ENCODE measurements at places on chromosomes 12 and 14. TPM values are rescaled to one million over a fixed set of nuclear protein-coding genes. Genes with fewer than 3 reads are reported as not detected.

Gene ADAM21
- polyA plus RNA-seq, result 0.48 TPM

Gene NPAS3
- polyA plus RNA-seq, result 6.8 TPM

Gene BMP4
- polyA plus RNA-seq, result 18.9 TPM

Gene FAM90A1
- 1.3 TPM for polyA plus RNA-seq

Gene HOXC4
- polyA plus RNA-seq, result 4.2 TPM

Gene MIA2
- 21.4 TPM for polyA plus RNA-seq

Gene ANKS1B
- 2.3 TPM for polyA plus RNA-seq

All from muscle of arm (tissue), 14 donors.